ENCODE measurements at places on chromosomes 1 and 21.

DNA sequence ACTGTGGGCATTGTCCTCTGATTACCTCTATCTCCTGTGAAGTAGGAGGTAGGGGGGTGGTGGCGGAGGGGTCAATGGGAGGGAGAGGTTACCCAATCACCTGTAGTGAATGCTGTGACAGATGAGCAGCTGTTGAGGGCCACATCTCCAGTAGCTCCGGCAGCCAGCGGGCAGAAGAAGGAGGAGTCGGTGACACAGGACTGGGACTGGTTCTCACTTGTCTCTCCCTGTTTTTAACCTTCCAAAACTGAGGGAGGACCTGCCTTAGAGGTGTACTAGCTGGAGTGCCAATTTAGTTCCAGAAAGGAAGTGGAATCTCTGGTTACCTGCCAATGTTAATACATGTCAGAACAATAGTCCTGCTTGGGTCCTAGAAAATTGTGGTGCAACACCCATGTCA is 56.2 kb upstream of the ENAH start:
- no peak for DNase-seq

DNA sequence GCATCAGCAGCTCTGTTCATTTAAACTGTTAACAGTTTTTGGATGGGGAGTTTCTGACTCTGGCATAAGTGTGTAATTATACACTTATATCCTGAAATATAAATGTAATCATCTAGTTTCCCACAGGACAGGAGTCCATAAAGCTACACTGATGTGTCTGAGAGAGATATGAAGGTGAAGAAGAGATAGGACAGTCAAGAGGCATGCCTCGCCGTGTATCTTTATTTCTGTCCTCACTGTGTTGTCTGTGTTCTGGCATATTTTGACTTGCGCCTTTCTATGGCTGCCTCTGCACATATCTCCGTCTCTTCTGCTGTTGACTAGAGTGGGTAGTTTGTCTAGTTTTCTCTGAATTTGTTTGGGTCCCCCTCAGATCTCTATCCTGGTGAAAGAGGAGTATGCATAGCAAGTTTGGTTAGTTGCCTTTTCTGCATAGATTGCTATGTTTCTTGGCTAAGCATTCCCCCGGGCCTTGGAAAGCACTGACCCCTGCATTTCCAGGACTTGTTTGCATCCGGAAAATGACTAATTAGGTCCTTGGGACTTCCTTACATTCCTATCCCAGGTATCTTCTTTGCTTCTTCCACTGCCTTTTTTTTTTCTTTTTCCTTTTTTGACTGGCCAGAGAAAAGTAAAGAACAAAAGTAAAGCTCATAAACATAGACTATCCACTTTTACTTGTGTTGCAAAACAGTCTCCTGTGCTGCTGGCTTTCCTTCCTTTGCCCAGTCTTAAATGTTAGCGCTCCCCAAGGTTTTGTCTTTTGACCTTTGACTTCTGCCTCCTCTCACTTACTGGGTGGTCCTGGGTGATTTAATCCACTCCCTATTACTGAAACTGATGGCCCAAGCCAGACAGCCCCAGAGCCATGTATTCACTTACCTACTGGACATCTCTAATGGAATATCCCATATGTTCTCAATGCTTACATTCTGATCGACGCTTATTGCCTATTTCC is 27.6 kb upstream of the CNN3 start:
- no peak for DNase-seq

- no peak for DNase-seq
These were observed 2.9 kb downstream of the FLVCR1 start for GRCh38 chr1:212860713-212861581.

DNA sequence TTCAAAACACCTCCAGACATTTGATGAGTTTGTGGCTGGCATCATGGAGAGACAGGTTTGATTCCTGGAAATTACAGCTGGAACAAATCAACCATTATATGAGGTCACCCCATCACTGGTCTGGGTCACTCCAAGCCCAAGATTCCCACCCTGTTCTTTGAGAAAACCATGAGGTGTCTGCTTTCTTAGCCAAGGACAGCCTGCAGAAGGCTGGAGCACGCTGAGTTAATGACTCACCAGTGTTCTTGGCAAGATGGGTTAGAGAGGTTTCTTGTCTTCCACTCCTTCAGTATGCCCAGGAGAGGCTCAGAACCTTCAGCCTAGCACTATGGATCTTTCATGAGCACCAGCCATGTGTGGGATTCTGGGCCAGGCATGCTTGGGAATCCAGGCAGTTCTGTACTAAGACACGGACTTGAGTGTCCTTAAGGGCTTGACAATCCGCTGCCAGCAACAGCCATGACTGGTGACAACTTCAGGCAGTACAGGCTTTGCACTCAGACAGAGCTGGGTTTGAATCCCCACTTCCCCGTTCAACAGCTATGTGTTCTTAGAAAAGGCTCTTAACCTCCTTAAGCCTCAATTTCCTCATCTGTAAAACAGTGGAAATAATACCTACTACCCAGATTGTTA is 43.9 kb downstream of the GRHL3 start:
- peak; percentile 43 for DNase-seq

GRCh38 chr1:150905301-150905700 is 18.4 kb downstream of the CTXND2 start:
- no peak for DNase-seq

DNA sequence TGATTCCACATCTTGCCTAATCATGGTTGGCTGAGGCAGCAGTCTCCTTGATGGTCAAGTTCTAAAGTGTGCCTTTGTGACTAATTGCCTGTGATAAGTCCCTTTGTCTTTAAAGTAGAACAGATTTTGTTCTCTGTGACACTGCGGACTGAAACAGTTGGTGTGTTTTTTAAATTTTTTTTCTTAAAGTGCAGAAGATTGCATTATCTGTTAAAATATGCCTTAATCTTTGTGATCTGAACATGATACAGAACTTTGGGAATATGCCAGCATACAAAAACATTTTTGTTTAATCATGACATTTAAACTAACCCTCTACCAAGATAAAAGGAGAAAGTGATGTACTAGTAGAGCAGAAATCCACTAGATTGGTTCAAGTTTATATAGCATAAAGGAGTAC is 1260.6 kb upstream of the ADGRL2 start:
- no peak for DNase-seq

DNA sequence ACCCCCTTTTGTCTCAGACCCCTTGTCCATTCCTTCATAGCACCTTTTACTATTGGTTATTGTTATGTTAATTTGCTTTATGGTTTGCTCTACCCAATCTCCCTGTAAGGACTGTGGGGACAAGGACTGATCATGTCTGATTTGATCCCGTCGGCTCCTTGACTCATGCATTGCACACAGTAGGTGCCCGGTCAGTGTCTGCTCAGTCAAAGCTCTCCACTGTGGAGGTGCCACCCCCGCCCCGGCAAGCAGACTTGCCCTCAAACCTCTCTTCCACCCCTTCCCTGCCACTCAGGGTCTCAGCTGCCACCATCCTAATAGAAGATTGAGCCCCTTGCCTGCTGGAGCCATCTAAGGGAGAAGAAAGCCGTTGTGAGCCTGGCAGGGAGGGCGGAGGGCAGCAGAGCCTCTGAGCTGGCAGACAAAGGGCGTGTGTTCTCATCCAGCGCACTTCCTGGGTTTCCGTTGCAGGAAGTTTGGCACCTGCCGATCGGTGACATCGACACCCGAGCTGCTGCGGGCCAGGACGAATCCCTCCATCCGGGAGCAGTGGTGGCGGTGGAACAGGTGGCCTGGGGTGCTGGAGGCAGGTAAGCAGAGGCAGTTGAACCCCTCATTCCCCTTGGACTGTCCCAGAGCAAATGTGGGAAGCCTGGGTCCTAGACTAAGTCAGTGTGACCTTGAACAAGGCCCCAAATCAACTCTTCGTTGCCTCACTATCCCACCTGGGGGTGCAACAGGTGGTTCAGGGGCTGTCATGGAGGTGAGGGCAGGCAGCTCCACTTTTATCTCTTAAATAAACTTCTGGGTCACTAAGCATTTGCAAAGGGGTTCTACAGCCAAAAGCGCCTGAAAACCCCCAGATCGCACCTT is 2.2 kb upstream of the FBLIM1 start:
- DNase-seq: no peak

DNA sequence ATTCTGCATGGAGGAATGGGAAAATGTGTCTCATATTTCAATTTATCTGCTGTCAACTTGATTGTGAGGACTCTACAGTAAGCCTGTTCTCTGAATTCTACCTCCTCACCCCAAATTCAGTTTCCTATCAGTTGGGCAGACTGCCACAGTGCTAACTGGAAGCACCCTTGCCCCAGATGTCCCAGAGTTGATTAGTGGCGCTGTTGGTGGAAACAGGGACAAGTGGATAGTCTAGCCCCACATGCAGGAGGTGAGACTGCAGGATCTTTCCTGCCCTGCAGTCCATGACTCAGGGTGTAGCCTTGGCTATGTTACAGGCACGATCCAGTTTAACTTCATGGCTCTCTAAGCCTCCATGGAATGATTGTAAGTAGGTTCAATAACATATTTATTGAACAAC is 22.1 kb downstream of the ADAM30 start:
- no peak for DNase-seq

DNA sequence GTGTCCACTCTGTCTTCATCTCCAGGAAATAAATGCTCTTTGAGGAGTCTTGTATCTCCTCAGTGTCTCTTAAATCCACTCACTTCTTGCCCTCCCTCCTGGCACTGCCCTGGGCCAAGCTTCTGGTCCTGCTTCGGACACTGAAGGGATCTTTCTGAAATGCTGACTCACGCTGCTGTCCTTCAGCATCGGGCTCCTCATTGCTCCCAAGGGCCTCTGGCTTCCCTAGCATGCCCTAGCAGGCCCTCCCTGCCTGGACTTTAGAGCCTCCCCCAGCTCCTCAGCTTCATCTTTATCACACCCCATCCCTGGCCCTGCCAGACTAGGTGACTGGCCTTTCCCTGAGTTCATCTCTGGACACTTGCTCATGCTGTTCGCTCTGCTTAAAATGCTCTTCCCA is 96.6 kb downstream of the FOXD2 start:
- no peak for DNase-seq

DNA sequence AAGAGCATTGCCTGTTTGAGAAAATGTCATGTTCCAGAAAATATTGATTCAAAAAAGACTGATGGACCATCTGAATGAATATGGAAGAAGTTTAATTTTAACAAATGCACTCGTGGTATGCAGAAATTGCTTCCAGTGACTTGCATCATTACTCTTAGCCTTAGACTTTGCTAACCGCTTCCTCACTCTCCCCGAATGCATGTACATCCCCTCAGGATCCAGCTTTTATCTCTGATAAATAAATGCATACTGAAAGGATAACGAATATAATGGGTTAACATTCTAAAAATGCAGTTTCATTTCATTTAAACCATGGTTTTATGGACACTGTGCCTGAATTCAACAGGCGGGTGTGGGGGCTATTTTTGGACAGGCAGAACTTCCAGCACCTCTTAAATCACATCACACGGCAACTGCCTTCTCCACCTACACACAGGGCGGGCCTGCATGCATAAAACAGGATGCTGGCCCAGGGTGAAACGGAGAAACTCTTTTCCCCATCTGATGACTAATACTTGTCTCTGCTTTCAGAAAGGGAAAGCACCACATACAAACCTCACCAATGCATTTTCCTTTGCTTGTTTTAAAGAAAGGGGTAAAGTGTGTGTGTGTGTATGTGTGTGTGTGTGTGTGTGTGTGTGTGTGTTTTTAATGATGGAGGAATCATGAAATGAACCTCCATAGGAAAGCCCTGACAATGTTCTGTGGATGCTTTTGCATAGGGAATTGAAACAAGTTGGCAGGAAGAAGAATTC is 48.7 kb downstream of the SPAG17 start:
- DNase-seq: no peak

- no peak for DNase-seq
These were observed 209.5 kb upstream of the POU3F1 start for GRCh38 chr1:38256072-38256471.

DNA sequence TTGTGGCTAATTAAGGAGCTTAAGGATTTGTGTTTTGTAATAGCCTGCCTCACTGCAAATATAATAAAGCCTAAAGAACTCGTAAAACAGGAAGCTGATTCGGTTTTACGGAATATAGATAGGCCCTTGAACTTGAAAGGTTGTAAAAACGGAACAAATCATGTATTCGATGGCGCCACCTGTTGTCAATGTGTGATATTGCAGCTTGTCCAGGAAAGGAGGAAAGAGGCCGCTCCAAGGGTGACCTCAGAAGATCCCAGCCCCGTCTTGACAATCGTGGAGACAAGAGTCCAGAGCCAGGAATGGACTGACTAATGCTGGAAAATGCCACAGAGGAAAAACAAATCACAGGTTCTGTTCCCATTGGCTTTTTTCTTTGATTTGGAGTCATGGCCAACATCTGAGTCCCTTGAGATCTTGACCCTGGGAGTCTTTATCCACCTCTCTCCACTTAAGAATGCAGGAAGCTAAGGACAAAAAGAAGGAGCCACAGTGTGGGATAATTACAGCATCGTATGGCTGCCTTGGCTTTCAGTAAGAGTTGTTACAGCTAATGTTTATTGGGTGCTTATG is 7.0 kb upstream of the IGSF21 start:
- DNase-seq: peak; percentile 55

- DNase-seq: no peak
These were observed 29.2 kb downstream of the MAPKAPK2 start for GRCh38 chr1:206713910-206714312.

DNA sequence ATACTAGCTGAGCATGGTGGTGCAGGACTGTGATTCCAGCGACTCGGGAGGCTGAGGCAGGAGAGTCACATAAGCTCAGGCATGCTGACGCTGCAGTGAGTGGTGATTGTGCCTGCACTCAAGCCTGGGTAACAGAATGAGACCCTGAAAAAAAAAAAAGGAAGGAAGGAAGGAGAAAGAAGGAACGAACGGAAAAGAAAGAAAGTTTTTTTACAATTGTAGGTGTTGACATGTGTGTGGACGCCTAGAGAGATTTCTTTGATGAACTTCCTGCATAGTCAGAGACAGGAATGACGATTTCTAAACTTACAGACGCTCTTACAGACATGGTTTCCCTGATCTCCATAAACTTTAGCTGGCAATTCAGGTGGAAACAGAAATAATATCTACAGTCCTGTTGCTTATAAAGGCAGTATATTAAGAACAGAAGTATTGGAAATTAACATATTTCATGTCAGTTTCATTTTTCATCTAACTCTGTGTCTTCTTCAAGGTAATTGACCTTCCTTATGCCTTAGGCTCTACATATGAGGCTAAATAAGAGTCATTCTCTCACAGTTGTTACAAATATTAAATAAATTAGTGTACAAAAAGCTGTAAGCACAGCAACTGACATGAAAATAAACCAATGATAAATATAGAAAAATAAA is 4.1 kb downstream of the SAMSN1 start:
- peak; percentile 31 for DNase-seq

- DNase-seq: no peak
These were observed at the start of gene MCOLN3 for GRCh38 chr1:85048296-85049064. TSS of gene MCOLN3 (minus strand) at chr1:85048500. CDS start at chr1:85045360, 3,140 bp downstream.

- no peak for DNase-seq
These were observed 100.5 kb upstream of the S1PR1 start for GRCh38 chr1:101136271-101136670.
